Skin of body (tissue), 3 donors: ENCODE measurements at places on chromosomes 7 and 10. TPM values are rescaled to one million over a fixed set of nuclear protein-coding genes. Genes with fewer than 3 reads are reported as not detected.

The PRSS37 gene
- total RNA-seq, result not detected

The MYH16 gene
- total RNA-seq, result not detected

The CLEC2L gene
- 0.99 TPM for total RNA-seq

The MRM2 gene
- 12.4 TPM for total RNA-seq

The CFAP46 gene
- 0.39 TPM for total RNA-seq

The RAB19 gene
- 0.49 TPM for total RNA-seq

The BAIAP2L1 gene
- 7.6 TPM for total RNA-seq

The PTPN20 gene
- total RNA-seq, result 3.2 TPM

The CCDC3 gene
- 36.3 TPM for total RNA-seq

The CRTAC1 gene
- total RNA-seq, result 3.2 TPM

The HYAL4 gene
- not detected for total RNA-seq

The LOXL4 gene
- 5.0 TPM for total RNA-seq

The WASL gene
- total RNA-seq, result 26.1 TPM

The NCAPG2 gene
- total RNA-seq, result 18.5 TPM

The PDE6C gene
- not detected for total RNA-seq

The CLCN1 gene
- total RNA-seq, result 0.20 TPM

The TFEC gene
- total RNA-seq, result 2.2 TPM

The POLR3A gene
- total RNA-seq, result 14.2 TPM

The FKBP6 gene
- total RNA-seq, result not detected

The PRLHR gene
- total RNA-seq, result under 0.01 TPM

The SYNPO2L gene
- total RNA-seq, result 2.8 TPM

The SH2D4B gene
- 0.20 TPM for total RNA-seq

The HMX3 gene
- not detected for total RNA-seq

The TNS3 gene
- total RNA-seq, result 44.7 TPM

The ANKRD61 gene
- total RNA-seq, result not detected

The ADIRF gene
- 69.2 TPM for total RNA-seq

The CPA5 gene
- 1.5 TPM for total RNA-seq

The UFSP1 gene
- total RNA-seq, result 1.2 TPM

The EIF5AL1 gene
- total RNA-seq, result 0.30 TPM

The RPS24 gene
- total RNA-seq, result 2,388 TPM

The ANKRD30A gene
- total RNA-seq, result 0.30 TPM

The STEAP4 gene
- 10.1 TPM for total RNA-seq

The ZNRF2 gene
- 18.8 TPM for total RNA-seq

The SYT15 gene
- 0.79 TPM for total RNA-seq

The LRIT1 gene
- not detected for total RNA-seq

The GIMAP7 gene
- 5.7 TPM for total RNA-seq

The AKR1C8 gene
- total RNA-seq, result 1.5 TPM

The WEE2 gene
- total RNA-seq, result 0.10 TPM

The ZNF33B gene
- 11.6 TPM for total RNA-seq

The FAM241B gene
- total RNA-seq, result 1.7 TPM

The HOXA7 gene
- 1.5 TPM for total RNA-seq

The NXPH1 gene
- 0.10 TPM for total RNA-seq

The ATRNL1 gene
- total RNA-seq, result 24.4 TPM

The OR2A1 gene
- 0.20 TPM for total RNA-seq

The GRID2IP gene
- 0.30 TPM for total RNA-seq

The C7orf57 gene
- total RNA-seq, result 0.10 TPM
